ENCODE measurements at places on chromosomes 6 and 20.

DNA sequence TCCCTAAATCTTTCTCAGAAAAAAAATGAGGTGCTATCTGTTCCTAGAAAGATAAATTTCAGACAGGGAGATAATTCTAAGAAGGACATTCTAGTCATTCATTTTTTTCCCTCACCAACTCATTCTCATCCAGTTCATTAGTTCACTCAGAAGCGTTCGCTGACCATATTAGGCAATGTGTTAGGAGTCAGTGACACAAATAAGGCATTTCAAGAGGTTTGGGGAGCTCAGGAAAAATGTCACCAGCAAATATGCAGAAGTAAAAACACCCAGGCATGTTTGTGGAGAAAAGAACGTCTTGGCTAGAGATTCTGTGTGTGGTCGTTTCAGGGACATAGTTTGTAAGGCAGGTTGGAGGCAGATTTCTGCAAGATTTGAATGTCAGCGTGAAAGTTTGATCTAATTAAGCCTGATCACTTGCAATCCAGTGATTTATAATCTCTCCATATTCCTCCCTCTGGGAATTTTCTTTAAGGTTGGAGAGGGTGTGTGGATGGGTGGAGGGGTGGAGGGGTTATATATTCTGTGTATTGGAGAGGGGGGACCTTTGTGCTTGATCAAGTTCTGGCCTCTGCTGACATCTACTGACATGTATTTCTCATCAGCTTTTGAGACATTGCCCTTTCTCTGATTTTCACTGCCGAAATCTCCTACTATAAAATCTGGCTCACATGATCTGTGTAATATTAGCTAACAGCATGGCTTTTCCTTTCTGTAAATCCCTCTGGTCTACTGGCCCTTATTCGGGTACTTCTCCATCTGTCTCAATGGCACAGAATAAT, 3.6 kb downstream of the MYCT1 start:
- DNase-seq: no peak

GRCh38 chr6:108348655-108349349, 53.9 kb downstream of the AFG1L start:
- DNase-seq: no peak

DNA sequence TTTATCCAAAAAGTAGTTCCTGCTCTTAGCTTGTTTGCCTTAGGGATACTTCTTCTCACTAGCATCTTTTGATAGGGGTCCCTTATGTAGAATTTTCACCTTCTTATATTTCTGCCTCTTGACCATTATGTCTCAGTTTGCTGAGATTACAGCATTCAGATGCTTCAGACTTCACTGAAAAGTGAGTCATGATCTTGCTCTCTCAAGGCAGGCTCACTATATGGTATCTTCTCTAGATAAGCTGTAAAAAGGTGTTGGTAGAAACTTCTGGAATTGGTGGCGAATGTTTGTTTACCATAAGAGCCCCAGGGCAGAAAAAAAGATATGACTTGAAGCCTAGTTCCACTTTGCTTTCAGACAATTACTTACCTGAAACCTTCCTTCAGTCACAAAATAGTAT, 19.7 kb downstream of the GTPBP2 start:
- no peak for DNase-seq

- no peak for DNase-seq
Measured at GRCh38 chr6:168825226-168826077, 384.5 kb downstream of the SMOC2 start.

GRCh38 chr6:26116267-26116666, 29.0 kb downstream of the HFE start:
- DNase-seq: no peak

DNA sequence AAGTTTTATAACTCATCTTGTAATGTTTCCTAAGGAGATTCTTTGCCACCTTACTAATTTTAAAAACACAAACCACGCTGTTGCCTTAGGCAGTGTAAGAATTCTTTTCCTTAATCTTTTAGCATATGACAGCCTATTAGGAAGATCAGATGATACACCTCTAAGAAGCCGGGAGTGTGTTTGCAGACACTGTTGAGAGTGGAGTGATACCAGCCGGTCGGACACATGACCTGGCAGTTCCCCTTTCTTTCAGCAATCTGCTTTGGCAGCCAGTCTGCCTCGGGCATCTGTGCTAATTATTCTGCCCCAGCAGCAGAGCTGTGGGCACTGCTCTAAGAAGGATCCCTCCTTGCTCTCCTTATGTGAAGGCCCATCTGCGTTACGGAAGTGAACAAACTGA, 50.9 kb downstream of the PLCB4 start:
- no peak for DNase-seq

DNA sequence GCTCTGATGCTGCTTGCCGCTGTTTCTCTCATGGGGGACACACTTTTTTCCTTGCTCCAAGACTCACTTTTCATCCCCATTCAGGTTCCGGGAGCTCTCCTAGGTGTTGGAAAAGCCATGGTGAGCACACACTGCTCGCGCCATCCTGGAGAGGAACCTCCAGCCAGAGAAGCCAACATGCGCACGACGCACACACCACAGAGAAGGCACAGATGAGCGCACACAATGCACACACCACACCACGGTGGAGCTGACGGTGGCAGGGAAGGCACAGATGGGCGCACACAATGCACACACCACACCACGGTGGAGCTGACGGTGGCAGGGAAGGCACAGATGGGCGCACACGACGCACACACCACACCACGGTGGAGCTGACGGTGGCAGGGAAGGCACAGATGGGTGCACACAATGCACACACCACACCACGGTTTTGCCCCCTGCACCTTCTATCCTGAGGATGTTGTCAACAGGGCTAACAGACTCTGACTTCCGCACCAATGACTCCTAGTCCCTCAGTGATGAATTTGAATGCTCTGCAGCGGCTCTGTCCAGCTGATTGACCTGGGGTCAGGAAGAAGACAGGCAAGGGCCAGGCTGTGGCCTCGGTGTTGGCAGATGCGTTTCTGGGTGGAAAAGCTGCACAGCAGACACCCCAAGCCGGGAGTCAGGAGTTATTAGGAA, 154.7 kb downstream of the ERMARD start:
- no peak for DNase-seq

GRCh38 chr6:120938164-120938875, 396.0 kb downstream of the TBC1D32 start:
- no peak for DNase-seq

DNA sequence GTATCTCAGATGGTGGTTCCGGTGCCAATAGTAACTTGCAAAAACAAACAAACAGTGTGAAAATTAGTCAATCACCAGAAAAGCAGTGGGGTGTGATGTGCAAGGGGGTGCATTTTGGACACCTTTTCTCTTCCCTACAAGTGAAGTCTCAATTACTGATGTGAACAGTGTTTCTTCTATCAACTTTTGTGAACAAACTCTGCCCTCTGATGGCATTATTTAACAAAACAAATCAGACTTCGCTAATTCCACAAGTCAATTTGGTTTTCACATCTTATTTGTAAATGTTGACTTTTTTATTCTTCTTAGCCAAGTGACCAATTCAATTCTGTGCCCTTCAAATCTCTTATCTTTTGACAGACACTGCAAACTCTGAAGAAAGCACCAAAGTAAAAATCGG, 212.2 kb downstream of the UST start:
- no peak for DNase-seq

- peak; percentile 32 for DNase-seq
Measured at GRCh38 chr6:25042536-25042935, 106.8 kb upstream of the RIPOR2 start.

DNA sequence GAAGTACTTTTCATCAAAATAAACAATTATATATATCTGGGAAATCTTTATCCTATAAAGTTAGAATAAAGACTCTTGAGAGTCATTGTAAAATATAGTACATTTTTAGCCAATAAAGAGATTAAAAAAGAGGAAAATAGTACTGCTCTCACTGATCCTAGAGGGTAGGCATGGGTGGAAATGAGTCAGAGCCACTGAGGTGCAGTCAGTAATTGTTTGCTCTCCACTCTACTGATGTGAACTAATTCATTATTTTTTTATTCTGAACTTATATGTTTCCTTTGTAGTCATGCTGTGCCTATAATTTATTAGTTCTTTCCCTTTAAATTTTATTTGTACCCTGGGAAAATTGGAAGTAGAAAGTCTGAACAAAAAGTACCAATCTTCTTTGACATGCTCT, 1359.4 kb upstream of the GJE1 start:
- no peak for DNase-seq

DNA sequence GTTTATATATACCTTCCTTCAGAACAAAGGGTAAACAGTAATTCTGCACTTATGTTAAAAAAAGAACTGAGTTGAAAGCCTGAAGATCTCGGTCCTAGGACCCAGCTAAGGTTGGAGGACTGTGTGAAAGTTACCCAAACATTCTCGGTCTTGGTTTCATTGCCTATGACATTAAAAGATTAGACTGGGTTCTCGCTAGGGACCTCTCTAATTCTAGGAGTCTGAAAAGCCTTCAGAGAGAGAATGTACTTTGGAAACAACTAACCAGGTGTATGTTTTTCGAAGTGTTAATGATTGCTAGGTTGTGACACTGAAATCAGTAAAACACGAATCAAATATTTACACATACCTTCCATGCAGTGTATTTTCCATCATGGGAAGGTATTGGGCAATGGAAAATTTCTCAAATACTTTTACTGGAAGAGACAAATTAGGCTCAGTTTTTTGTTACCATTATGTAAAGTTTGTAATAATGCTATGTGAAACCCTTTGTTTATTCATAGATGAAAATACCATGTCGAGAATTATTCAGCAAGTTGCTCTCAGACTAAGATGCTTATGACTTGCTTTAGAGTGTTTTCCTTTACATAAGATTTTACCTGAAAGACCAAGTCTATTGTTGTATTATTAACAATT, 113.7 kb upstream of the LOC128125822 start:
- no peak for DNase-seq

- no peak for DNase-seq
Measured at GRCh38 chr20:33721391-33722140, 1.5 kb upstream of the PXMP4 start.

- no peak for DNase-seq
Measured at GRCh38 chr6:33116841-33117711, 41.3 kb downstream of the HLA-DPB1 start.

DNA sequence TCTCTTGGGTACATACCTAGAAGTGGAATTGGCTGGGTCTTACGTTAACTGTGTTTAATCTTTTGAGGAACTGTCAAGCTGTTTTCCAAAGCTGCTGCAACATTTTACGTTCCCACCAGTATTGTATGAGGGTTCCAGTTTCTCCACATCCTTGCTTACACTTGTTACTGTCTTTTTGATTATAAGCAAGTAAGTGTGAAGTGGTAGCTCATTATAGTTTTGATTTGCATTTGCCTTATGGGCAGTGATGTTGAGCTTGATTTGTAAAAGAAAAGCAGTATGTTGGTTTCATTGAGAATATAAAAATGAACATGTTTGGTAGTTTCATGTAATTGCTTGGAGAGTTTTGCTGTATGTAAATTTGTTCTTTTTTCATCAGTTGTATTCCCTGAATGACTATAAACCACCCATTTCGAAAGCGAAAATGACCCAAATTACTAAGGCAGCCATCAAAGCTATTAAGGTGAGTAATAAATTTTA, 40.4 kb downstream of the SCAF8 start:
- no peak for DNase-seq

DNA sequence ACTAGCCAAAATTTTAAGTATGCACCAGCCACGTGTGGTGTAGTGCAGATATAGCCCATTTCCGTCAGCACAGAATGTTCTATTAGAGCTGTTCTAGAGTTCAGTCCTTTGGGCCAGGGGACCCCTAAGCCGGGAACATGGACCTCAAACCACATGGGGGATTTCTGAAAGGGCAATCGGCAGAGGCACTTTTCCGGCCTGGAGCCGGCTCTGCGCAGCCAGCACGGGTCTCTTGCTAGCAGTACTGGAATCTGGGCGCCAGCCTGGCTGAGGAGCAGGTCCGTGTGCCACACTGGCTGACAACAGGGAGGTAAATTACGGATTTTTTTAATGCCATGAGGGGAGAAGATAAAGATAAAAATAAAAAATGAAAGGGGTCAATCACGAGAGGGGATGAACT, 120.5 kb downstream of the SULF2 start:
- no peak for DNase-seq

- DNase-seq: no peak
Measured at GRCh38 chr6:15287670-15288375, 42.0 kb downstream of the JARID2 start.

DNA sequence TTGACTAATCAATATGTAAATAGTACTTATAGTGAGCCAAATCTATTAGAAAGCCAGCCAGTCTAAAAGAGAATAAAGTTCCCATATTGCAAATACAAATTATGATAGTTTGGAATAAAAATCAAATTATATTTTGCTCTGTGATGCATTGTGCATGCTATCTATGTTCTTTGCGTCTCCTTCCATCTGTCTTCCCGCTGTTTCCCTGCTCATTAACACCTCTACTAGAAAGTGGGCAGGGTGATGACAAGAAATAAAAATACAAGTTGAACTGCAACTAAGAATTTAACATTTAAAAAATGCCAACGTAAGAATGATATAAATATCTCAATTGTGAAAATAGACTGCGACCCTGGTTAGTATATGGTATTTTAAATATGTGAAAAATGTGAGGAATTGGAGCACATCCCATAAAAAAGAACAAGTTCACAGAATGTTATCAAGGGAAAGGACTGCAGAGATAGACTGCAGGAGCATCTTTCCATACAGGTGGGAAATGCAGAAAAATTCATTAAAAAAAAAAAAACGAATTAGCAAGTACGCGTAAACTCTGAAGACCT, 157.6 kb upstream of the PDE7B start:
- DNase-seq: no peak

- DNase-seq: no peak
Measured at GRCh38 chr20:36775826-36776225, 2.3 kb upstream of the DSN1 start.

GRCh38 chr20:43375591-43375990, 82.1 kb upstream of the SRSF6 start:
- no peak for DNase-seq

- no peak for DNase-seq
Measured at GRCh38 chr6:3566812-3567211, 110.0 kb upstream of the SLC22A23 start.

GRCh38 chr6:43753570-43754183, 16.3 kb upstream of the VEGFA start:
- DNase-seq: no peak

DNA sequence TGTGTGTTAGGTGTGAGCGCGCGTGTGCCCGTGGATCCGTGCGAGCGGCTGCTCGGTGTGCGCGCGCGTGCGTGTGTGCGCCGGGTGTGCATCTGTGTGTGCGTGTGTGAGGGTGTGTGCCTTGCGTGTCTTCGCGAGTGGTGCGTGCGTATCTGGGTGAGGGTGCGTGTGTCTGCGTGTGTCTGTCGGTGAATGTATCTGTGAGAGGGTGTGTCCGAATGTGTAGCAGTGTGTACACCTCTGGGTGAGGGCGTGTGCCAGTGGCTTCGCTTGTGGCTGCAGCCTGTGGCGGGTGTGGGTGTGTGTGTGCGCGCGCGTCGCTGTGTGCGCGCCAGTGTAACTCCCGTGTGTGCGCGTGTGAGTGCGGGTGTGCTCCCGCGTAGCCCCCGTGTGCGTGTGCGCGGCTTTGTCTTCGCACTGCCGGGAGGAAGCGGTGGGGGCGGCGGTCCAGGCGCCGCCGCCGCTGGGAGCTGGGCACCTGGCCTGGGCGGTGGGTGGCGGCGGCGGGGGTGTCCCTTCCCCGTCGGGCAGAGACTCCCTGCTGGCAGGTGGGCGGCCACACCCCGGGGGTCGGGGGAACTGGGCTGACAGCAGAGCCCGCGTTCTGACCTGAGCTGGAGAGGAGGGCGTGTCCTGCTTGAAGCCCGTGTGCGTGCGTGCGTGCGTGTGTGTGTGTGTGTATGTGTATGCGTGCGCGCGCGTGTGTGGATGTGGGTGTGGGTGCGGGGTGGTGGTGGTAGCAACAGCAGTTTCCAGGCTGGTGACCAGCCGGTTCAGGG, 61.3 kb upstream of the EPB41L1 start:
- DNase-seq: no peak
